ENCODE measurements at places on chromosomes 13 and 19.

DNA sequence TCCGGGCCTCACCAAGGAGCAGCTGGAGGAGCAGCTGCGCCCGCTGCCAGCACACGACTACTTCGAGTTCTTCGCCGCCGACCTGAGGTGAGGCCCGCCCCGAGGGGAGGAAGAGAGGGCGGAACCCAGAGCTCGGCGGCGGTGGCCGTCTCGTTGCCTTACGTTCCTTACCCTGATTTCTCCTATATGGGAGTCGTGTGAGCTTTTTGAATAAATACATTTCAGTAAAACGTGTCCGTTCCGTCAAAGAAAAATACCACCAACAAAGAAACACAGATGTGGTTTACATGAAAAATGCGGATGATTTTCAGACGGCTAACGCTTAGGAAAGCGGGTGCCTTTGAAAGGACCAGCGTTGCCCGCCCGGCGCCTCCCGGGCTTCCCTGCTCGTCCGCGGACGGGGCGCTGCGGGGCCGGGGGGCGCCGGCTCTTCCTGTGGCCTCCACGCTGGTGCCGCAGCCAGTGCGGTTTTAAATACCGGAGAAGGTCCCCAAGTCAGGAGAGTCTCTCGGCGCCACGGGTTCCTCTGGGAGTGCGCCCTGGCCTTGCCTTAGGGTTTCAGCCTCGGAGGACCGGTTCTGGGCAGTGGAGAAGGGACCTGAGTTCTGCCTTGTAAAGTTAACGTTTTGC lies 755 bp downstream of the UPF3A start:
- DNase-seq: peak; percentile 69

- DNase-seq: no peak
Observed at GRCh38 chr19:31344403-31344802, 4.8 kb downstream of the TSHZ3 start.

DNA sequence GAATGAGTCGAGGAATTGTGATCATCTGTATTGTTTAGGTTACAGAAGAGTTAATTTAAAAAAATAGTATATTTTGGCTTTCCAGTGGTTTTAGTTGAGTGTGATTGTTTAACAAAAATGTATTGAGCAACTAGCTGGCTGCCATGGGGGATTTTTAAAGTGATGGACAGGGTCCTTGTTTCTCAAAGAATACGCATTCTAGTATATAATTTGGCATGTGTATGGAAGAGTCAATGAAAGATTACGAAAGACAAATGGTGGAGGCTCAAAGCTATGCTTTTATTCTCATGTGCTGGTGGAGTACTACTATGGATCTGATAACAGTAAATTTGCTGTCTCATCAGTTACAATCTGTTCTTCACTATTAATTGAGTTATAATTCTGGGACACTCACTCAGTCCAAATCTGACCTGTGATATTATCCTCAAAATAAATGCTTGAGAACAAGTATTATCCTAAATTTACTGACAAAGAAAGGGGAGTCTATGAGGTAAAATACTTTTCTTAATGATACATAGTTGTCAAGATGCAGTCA lies 240.0 kb downstream of the GPC6 start:
- no peak for DNase-seq

DNA sequence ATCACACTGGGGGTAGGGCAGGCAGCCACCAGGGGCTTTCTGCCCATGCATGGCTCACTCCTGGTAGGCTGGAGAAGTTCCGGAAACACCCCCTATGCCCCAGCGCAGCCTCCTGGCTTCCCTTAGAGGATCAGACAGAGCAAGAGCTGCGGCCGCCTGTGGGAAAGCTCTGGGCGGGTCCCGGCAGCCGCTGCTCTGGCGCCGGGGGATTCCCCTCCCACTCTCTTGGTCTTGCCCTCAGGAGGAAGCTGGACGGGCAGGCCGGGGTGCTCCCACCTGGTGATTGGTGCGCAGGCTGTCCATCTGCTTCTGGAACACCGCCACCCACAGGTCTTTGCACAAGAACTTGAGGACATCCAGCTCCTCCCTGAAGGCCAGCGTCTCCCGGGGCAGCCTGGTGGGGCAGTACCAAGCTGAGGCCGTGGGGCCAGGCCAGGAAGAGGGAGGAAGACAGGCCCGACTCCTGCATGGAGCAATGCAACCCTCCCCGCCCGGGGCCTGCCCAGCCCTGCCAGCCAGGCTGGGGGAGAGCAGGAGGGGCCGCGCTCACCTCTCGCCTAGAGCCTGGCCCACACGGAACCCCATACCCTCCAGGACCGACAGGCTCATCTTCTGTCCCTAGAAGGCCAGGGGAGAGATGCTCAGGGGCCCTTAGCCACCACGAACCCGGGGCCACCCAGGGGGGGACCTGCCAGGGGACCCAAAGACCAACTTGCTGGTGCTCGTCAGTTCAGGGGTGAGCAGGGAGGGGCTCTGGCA lies 4.0 kb upstream of the NKPD1 start:
- peak; percentile 56 for DNase-seq

DNA sequence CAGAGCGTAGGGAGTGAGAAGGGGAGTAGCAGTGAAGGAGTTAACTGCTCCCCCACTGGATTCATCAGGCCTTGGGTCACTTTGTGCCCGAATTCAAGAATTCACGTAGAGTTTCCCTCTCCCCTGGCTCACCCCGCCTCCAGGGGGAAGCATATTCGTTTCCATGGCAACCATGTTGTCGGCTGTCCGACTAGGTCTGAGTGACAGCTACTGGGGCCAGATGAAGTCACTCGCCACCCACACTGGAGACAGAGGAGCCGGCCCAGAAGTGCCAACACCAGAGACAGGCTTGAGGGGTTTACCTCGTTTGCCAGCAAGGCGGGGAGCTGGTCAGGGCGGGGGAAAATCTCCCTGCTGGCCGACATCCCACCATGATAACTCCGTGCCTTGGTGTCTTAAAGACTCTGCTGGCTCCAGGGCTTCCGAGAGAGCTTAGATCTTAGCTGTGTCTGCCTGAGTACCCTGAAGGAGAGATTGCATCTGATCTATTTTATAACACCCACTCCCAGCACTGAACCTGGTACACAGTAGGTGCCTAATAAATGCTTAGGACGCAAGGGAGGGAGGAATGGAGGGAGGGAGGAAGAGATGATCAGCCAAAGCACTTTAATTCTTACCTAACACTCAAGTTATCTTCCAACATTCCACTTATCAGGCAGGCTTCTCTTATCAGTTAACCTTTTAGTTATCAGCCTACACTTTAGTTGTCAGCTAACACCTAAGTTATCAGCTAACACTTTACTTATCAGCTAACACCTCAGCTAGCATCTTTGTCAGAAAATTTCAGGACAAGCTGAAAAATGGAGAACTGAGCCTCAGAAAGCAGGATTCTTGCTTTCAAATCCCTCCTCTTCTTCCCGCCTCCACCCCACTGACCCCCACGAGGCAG lies 57.2 kb upstream of the ZNRF4 start:
- no peak for DNase-seq

DNA sequence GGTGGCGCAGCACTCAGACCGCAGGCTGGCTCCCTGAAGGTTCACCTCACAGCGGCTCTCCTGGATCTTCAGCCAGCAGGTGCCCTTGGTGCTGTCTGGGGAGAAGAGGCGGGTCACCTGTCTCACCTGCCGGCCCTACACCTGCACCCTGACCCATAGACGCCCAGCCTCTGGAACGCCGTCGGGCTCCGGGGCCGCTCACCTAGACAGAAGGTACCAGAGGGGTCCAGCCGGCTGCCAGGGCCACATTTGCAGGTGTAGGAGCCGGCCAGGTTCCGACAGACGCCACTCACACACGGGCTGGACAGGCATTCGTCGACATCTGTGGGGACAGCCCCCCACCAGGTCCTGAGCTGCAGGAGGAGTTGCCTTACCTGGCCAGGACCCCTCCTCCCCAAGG lies 22.9 kb downstream of the FBN3 start:
- no peak for DNase-seq

- DNase-seq: no peak
Observed at GRCh38 chr13:22064854-22065620, 394.2 kb downstream of the FGF9 start.

All from stimulated activated CD4-positive, alpha-beta T cell treated with anti-CD3 and anti-CD28 coated beads, Interleukin-4, amount 100 ng/mL, for 1 hour (primary cell).